ENCODE measurements at places on chromosomes 12 and 14.

- DNase-seq: no peak
Observed at GRCh38 chr12:3376779-3377455, 114.1 kb upstream of the PRMT8 start.

DNA sequence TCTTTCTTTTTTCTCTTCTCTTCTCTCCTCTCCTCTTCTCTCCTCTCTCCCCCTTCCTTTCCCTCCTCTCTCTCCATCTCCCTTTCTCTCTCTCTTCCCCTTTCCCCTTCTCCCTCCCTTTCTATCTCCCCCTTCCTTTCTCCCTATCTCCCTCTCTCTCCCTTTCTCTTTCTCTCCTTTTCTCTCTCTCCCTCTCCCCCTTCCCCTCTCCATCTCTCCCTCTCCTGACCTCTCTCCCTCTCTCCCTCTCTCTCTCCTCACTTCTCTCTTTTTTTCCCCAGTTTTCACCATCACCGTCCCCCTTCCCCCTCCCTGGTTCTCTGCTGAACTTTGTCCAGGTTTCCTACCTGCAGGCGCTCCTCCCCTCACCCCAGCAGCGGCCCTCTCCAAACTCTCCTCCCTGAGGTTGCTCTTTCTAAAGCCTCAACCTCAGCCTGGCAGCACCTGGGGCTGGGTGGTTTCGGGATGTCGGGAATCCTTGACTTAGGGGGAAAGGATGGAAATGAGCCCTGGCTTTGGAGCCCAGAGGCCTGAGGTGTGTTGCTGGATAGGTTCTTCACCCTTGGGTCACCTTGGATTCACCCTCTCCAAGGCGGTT lies 14.7 kb upstream of the TBX3 start:
- DNase-seq: no peak

DNA sequence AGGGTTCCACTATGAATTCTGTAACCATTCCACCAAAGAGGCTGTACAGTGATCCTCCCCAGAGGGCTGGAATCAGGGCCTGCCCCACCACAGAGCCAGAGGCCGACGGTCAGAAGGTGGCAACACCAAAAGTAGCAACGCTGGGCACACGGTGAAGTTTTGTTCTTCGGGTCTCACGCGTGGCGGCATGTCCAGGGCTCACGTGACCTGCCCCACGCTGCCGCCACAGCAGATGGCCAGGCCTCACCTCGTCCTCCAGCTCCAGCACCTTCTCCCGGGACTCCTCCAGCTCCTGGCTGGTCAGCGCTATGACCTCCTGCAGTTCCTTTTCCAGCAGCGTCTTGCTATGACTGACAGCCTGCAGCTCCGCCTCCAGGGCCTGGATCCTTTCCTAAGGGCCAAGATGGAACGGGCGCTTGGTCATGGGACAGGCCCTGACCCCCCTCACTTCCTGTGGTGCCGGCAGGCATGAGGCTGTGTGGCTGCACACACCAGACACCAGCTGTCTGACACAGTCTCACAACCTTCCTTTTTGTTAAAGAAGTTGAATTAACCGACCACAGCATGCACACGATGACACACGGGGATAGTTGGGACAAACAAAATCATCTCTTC lies 22.4 kb upstream of the ANKLE2 start:
- DNase-seq: no peak

GRCh38 chr12:31316891-31317290 lies 9.1 kb downstream of the SINHCAF start:
- DNase-seq: no peak

GRCh38 chr12:112503512-112503911 lies 84.8 kb downstream of the PTPN11 start:
- no peak for DNase-seq

DNA sequence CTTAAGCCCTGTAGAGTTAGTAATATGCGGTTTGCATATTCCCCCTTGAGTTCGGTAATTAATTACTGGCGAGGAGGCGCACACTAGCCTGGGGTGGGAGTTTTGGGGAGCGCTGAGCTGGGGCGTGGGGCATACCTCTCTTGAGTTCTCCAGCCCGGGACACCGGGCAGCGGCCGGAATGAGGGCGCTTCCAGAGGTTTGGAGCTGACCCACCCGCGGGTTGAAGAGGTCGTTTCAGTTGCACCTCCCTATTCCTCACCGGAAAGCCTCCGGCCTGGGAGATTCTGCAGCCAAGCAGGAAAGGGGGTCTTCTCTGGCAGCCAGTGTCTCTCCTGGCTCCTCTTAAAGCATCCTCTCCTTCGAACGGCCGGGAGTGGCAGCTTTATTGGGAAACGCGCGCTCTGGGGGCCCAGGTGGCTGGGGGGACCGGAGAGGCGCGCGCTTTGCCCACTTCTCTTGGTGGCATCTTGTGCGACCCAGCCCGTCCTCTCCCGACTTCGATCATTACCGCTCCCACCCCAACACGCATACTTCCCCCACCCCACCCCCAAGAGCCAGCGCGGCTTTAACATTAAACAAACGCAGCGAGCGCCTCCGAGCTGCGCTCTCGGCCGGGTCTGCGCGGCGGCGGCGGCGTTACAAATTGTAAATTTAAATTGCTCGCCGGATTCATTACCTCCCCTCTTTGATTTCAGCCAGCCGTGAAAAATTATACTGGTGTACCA lies 3.9 kb upstream of the LHX5 start:
- DNase-seq: no peak

DNA sequence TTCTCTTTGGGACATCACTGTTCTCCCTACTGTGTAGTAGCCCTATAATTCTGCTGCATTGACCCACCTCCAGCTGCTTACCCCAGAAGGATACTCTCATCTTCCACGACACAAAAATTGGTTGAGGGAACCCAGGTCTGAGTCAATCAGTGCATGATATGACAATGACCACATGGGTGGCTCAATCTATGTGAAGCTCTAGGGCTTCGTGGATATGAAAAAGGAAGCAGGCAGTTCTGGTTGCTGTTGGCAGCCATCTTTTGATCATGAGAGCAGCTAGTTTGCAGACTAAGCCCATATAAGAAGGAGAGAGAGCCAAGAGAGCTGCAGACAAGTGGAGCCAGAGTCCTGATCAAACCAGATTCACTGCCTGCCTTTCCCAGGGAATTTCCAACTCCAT lies 57.9 kb downstream of the AVPR1A start:
- DNase-seq: no peak

DNA sequence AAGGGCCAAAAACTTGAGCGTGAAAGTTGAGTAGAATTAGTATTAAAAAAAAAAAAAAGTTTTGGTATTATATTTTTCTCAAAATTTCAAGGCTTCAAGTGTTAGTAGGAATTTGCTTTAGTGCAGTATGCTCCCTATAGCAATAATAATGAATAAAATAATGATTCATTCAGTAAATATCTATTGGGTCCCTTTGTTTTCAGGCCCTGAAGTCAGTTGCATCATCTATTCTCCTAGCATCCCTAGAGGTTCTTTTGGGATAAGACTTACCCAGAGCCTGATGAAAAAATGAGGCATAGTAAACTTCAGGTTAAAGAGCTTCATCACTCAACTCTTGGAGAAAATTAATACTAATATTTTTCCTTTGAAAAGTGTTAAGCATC lies 1.1 kb downstream of the KMT5A start:
- DNase-seq: no peak

DNA sequence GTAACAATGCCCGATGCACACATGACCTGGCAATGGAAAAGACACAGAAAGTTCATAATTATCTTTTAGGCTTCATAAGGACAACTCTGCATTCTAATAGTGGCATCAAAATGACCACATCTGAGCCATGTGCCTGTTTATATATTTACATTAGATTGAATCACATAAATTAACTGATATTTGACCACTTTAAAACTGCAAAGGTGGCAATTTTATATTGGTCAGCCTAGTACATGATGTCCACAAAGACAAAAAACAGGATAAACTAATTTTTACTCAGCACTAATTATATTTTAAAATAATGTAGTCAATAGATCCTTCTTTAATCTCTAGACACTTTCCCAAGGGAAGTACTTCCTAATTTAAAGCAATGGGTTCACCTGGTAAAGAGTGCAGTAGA lies 12.0 kb upstream of the OVCH1 start:
- no peak for DNase-seq

- DNase-seq: no peak
Observed at GRCh38 chr12:131699434-131699833, 11.5 kb upstream of the SFSWAP start.

- DNase-seq: no peak
Observed at GRCh38 chr12:119096429-119097202, 82.1 kb upstream of the HSPB8 start.

- DNase-seq: no peak
Observed at GRCh38 chr12:19856389-19856788, 417.1 kb downstream of the AEBP2 start.

DNA sequence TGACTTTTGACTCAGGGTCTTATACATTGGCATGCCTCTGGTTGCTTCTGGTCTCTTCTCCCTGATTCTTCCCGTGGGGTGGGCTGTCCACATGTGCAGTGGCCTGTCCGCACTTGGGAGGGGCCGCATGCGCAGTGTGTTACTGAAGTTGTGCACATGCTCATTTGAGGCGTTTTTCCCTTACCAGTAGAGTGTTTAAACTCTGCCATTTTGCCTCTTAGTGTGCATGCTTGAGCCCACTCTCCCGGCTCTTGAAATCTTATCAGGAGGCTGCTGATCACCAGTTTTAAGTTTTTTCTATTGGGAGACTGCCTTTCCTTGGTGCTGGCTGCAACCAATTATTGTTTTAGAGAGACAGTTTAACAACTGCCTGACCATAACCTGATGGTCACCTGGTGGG lies 32.1 kb upstream of the HECTD1 start:
- no peak for DNase-seq

DNA sequence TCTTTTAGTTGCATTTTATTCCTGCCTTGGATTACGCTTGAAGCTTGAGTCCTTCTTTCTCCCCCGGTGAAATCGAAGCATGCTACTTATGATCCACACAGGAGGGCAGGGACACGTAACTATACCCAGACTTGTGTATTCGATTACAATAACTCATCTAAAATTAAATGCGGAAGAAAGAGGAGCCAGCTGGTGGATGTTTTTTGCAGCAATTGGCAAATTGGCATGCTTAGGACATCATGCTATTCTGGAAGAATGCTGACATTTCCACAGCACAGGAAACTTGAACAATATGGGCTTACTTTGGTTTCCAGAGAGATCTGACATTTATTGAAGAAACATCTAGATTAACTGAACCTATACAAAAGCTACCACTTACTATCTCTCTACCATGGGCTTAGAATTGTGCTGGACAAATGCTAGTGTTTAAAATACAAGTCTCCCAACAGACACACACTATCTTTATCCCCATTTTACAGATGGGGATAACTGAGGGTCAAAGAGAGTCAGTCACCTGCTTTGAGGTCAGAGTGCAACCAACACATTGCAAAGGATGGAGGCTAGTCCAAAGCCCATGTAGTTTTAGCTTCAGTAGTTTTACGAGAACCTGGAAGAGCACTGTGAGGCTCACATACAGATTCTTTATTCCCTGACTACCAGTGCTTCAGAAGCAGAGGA lies 36.3 kb downstream of the LGMN start:
- no peak for DNase-seq

DNA sequence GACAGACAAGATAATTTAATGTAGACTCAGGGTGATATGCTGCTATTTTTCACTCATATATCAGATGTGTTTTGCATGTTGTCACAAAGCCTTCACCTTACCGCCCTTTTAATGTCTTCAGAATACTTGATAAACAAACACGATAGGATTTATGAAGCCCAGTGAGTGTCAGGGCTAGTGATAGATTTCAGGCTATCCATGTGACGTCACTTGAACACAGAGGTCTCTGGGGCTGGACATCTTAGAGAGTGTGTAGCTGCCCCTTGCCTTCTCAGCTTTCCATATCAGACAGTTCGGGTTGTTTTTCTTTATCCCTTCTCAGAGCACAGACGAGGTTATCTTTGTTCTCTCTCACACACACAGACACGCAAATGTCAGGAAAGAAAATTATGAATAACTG lies 105.3 kb upstream of the GSC start:
- no peak for DNase-seq

DNA sequence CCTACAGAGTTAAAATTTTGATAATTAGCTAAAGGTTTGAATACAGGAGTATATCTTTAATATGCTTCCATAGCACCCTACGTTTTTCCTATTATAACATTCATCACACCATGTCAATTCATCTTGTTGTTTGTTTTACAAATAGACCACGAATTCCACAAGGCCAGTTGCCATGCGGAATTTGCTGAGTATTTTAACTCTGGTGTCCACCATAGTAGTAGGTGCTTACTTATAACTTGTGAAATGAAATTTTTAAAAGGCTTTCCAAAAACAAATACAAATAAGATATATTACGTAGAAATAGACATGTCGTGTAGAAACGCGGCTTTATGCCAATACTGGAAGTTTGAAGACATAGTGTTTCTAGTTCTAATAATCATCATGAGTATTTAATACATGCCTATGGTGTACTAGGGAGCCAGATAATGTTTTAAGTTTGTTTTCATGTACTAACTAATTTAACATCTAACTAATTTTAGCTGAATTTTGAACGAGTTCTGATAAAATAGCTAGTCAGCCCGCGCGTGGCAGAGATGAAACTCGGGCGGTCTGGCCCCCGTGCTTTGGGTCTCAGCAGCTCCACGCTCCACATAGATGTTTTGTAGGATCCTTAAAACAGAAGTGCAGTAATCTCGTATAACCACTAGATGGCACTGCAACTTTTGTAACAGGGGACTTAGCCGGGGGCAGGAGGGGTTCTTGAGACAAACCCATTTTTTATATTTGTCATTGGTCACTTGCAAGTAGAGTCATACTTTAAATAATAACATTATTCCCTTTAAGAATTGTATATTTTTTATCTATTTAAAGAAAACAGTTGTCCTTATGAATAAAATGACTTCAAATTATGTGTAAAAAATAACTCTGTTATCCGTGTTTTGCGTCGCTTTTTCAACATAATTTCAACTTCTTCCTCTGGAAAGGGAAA lies 10.2 kb downstream of the CD69 start:
- DNase-seq: peak; percentile 73

GRCh38 chr14:72603639-72604038 lies 290.3 kb downstream of the DPF3 start:
- no peak for DNase-seq

GRCh38 chr14:69316449-69317101 lies 56.6 kb downstream of the GALNT16 start:
- DNase-seq: no peak

- no peak for DNase-seq
Observed at GRCh38 chr12:49923035-49923644, 19.4 kb upstream of the FAIM2 start.

DNA sequence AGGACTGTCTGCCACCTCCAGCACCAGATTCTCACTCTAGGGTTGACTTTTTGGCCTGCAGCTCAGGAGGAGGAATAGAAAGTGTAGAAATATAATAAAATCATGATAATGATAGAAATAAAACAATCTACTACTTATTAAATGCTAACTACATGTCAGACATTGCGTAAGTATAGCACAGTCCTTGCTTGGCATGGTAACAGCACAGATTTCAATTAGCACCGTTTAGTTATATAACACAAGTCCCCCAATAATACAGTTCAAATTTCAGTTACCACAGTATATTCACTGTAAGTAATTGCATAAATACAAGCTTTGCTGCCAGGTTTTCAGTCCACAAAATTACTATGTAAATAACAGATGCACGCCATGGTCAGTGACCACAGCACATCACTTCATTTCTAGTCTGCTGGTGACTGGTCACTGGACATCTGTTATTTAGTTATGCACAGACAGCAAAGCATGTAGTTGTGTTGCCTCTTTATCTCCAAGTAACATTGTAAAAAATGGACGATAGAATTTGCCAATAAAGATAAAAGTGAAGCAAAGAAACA lies 6.5 kb upstream of the GLT8D2 start:
- no peak for DNase-seq

GRCh38 chr14:24332268-24332993 lies 2.4 kb downstream of the ADCY4 start:
- peak; percentile 89 for DNase-seq

GRCh38 chr12:126782083-126782482 lies 1484.9 kb upstream of the TMEM132C start:
- no peak for DNase-seq
